ENCODE measurements at places on chromosomes 12 and 14.

DNA sequence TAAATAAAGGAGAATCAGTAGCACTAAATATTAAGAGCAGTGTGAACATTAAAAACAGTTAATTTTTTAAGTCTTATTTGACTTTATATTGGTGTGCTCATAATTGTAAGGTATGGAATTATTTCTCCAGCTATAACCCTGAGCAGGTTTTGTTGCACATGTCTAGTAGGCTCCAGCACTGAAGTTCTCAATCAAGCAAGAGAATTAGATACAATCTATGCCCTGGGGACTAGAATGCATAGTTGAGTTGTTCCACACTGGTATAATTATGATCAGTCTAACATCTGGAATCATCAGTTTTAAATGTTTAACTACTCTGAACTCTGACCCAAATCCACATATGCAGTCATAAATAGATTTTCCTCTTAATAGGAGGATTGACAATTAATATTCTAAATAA is 257.8 kb upstream of the ARHGAP5 start:
- DNase-seq = no peak

- no peak for DNase-seq
Observed at GRCh38 chr12:77494296-77494695, 336.4 kb upstream of the NAV3 start.

DNA sequence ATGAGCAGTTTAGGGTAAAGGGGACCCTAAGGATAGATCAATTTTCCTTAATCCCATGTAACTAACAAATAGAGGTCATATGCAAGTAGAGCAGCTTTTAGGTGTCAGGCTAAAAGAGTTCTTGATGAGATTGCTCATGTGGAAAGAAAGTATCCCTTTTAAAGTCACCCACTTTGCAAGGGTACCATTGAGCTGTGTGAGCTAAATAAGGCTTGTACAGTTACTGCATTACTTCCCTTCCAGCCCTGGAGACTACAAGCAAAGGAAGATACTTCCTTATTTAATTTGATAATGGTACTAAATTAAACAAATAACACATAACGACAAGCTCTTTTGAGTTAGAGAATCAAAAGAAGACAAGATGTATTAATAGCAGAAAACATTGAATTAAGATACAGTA is 191.7 kb downstream of the TMX1 start:
- no peak for DNase-seq

GRCh38 chr12:124556074-124556466 is 11.3 kb downstream of the NCOR2 start:
- no peak for DNase-seq

DNA sequence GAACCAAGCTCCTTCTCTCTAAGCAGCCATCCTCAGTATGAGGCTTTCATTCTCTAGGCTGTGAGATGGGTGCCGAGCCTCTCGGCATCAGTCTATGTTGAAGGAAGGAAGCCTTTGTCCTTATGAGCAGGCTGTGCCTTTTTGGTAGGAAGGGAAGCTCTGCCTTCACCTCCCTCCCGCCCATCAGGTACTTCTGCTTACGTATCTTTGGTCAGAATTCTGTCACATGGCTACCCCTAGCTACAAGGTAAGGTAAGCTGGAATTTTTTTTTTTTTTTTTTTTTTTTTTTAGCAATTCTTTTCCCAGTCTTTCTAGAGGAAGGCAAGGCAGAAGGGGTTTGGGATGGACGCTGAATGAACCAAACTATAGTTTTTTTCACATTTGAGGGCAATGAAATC is 16.9 kb downstream of the BATF start:
- no peak for DNase-seq

- no peak for DNase-seq
Observed at GRCh38 chr12:47039756-47040155, 39.7 kb upstream of the PCED1B start.

GRCh38 chr14:50744231-50744630 is 76.1 kb upstream of the SAV1 start:
- DNase-seq = no peak

DNA sequence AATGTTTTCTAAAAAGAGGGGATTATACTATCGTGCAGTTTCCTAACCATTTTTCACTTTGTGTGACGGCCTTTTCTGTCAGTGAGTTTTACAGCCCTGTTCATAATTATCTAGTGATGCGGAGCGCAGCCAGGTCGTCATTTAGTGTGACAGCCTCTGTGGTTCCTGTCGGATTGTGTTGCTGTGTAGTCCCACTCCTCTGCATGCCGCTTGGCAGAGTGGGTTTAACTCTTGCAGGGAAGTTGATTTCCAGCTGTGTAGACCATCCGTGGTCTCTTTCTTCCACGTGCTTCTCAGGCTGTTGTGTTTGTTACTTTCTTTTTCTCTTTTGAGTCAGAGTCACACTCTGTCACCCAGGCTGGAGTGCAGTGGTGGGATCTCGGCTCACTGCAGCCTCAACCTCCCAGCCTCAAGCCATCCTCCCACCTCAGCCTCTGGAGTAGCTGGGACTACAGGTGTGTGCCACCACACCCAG is 8.6 kb downstream of the RAN start:
- DNase-seq = no peak

- no peak for DNase-seq
Observed at GRCh38 chr12:25771476-25771875, 187.0 kb upstream of the RASSF8 start.

DNA sequence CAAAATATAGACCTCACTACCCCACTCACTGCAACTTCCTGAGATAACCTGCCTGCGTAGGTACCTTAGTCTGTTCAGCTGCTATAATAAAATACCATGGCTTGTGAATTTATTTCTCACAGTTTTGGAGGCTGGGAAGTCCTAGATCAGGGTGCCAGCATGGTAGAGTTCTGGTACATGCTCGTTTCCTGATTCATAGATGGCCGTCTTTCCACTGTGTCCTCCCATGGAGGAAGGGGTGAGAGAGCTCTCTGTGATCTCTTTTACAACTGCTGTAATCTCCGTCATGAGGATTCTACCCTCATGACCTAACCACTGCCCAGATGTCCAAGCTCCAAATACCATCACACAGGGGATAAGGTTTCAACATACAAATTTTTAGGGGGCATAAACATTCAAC is 49.7 kb downstream of the KCNA1 start:
- DNase-seq = no peak

DNA sequence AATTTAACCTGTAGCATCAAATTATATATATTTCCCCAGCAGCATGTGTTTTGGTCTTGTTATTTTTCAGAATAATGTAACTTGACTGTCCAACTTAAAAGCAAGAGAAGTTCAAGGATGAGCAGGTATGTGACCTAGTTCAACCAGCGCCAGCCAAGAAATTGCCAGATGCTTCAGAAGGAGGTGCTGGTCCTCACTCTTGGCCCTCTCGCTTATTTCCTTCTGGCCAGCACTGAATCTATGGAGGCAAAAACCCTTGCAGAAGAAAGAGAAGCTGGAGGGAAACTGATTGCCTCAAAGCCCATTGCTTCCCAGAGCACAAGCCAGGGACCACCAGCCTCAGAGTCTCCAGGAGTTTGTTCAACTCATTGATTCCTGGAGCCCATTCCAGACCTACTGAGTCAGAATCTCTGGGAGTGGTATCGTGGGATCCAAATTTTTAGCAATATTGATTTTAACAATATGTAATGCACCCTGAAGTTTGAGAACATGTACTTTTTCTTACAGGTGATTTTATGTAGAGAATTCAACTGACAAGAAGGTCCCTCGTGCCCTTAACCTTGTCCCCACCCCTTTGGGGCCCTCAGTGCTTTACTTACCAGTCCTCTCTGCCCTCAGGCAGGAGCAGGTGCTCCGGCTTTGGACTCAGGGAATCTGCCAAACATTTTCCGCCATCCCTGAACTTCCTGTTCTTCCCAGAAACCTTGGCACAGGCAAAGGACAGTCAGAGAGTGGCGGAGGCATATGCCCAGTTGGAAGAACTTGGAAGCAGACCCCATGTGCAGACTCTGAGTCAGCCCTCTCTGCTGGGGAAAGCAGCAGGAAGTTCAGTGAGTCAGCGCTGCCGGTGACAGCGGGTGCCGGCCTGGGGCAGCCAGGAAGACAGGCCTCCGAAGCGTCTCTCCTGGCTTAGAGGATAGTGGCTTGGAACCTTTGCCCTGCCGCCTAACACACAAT is 10.4 kb downstream of the BEST3 start:
- peak; percentile 87 for DNase-seq

- DNase-seq = no peak
Observed at GRCh38 chr12:111788178-111788654, 21.5 kb downstream of the ALDH2 start.

GRCh38 chr14:89654998-89655397 is 238.0 kb upstream of the FOXN3 start:
- DNase-seq = no peak

Measured in non-pigmented ciliary epithelial cell (primary cell).